Effector memory CD8-positive, alpha-beta T cell (primary cell): ENCODE measurements at places on chromosomes 12 and 14.

- no peak for DNase-seq
Observed at GRCh38 chr14:101462726-101463565, 98.3 kb upstream of the DIO3 start.

DNA sequence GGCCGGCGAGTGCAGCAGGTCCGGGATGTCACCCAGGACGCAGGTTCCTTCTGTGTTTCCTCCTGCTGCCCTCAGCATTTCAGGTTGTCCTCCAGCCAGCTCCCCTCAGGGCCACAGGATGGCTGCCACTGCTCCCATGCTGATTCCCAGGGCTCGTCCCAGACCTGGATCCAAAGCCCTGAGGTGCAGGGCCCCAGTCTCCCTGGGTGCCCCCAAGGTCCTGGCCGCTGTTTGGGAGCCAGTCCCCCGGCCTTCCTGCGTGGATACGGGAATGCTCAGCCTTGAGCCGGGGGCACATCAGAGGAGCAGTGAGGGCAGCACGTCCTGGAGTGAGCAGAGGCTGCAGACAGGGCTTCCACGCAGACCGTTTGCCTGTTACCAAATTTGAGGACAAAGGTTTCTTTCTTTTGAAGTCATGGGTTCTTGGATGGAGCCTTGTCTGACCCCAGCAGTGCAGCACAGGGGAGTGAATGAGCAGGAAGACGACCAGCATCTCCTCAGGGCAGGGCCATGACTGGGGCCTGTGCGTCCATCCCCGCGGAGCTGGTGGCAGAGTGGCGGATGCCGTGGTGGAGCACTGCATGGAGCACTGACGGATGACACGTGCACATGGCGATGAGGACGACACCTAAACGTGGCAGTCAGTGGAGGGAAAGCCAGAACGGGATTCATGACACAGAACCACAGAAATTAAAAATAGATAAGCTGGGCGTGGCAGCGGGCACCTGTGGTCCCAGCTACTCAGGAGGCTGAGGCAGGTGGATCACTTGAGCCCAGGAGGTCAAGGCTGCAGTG lies 12.5 kb upstream of the CACNA2D4 start:
- DNase-seq, result no peak

DNA sequence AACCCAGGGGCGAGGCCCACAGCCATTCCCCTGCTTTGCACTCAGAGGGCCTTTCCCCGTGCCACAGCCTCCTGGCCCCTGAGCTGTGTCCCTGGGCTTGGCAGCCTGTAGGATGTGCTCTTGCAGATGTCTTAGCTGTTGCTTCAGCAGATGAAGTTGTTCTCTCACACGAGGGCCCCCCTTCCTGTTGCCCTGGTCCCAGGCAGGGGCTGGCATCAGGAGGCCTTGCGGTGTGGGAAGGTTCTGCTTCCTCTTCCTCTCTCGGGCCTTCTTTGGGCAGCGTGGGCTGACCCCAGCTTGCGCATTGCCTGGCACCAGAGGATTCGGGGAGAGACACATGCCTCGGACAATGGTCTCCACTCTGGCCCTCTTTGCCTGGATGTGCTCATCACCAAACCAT lies 12.7 kb downstream of the PROX2 start:
- DNase-seq, result no peak

- DNase-seq, result no peak
Observed at GRCh38 chr14:96187216-96188031, 17.2 kb upstream of the BDKRB2 start.

DNA sequence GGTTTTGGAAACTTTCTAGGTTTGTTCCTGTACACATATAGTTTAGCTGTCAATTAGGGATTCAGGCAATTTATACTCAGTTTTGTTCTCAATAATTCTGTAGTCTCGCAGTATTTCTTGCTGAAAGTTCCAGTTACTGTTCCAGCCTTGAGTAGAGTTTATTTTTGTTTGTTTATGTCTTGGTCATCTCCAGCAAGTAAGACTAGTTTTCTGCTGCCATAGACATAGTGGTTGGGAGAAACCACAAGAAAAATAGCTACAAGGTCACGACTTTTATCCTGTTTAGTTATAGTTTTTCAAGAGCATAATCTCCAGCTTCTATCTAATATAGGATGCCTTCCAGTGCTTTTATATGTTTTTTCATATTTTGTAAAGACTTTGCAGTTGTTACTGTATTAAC lies 99.6 kb upstream of the FOXG1 start:
- no peak for DNase-seq

DNA sequence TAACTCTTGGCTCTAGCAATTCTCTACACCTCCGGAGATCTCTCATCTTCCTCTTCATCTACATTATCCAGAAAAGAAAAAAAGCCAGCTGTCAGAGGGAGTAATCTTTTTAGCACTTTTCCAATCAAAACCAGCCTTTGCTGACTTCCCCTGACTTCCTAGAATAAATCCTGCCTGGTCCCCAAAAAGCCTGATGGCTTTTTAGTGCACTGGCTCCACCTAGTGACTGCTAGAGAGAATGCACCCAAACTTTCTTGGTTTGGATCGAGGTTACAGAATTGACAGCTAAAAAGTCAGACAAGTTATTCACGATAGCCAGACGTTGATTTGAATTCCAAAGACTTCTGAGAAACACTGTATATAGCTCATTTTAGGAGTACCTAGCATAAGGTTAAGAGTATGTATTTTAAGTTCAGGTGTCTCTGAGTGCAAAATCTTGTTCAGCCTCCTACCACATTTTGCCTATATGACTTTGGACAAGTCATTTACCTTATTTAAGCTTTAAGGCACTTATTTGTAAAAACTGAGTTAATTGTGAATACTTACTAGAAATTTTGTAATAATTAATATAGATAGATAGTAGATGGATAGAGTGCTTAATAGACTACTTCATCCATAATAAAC lies 185.7 kb upstream of the GRIN2B start:
- DNase-seq, result peak; percentile 40

DNA sequence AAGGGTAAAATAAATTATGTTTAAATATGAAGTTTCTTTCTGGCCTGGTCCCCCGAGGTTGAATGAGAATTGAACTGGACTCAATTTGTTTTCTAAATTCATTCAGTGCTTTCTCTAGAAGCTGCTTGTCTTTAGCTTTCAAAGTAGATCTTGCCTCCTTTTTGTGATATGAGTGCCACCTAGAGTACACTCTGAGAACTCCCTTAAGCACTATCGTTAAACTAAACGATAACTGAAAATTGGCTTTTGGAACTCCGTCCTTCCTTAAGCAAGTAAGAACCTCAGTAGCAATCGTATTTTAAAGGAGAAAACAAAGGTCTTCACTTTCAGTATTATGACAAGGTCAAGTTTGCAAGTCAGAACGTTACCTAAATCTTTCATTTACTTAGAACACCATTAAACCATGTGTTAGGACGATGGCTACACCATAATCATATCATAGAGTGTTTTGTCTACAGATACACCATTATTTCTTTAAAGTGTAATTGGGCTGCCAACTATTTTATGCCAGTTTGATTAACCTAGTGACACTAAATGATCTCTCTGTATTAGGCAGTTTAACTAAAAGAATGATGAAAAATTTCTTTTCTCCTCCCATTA lies 364.8 kb downstream of the SNAPC1 start:
- peak; percentile 32 for DNase-seq

- DNase-seq, result no peak
Observed at GRCh38 chr14:95875831-95876760, 536 bp upstream of the TUNAR start.

- no peak for DNase-seq
Observed at GRCh38 chr12:92675092-92675865, 27.5 kb upstream of the PLEKHG7 start.

DNA sequence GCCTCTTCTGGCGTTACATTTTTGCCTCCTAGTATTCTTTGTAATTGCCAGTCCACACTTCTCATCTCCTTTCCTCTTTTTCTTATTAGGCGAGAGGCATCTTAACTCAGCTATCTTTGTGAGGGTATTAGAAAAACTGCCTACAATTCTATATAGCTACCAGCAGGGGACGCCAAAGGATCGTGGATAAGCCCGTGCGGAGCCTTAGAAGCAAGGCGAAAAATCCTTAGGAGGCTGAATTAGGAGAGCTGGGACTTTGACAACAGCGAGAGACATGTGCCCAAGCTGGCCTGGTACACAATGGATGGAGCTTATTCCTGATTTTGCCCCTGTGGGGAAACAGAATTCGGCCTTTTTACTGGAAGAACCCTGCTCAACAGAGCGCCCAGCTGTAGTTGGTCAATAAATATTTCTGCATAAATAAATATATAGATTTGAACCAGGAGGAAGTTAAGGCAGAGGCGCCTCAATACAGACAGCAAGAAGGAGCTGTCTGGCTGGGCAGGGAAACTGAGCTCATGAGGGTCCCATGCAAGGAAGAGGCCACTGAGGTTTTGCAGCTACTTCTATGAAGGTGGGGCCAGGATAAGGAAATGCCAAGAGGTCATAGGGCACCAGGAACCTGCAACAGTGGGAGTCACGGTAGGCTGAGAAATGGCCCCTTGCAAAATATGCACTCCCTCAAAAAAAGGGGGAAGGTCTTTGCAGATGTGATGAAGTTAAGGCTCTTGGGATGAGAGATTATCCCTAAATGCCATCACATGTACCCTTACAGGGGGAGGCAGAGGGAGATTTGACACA lies 14.6 kb upstream of the RBM19 start:
- no peak for DNase-seq

- DNase-seq, result no peak
Observed at GRCh38 chr14:52873694-52874093, 77.2 kb downstream of the FERMT2 start.

DNA sequence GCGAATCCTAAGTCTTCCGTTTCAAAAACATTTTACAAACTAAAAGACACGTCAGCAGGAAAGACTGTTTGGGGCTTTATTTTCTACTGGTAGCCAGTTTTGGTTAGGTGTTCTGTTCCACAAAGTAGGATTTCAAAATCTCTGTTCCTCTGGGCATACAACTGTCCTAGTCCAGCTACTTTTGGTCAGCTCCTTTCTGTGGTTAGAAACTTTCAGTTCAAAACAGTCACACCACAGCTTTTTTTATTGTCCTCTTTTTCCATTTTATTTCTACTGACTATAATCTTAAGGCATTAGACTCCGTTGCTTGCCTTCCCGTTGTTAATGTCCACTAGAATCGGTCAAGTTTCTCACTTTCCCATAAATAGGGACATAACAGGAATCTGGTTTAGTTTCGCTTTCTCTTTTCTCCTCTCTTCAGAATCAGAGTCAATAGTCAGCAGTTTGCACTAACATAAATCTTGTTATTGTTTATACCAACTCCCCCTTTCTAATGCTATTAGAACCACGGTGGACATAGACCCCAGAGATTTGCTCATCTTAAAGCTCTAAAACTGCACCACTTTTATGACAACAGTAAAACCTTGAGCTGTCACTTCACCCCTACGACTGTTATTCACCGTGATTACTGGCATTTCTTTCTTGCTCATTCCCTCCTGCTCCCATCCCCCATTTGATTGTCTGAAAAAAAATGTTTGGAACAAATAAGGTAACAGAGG lies 41.5 kb upstream of the NPAS3 start:
- DNase-seq, result no peak

DNA sequence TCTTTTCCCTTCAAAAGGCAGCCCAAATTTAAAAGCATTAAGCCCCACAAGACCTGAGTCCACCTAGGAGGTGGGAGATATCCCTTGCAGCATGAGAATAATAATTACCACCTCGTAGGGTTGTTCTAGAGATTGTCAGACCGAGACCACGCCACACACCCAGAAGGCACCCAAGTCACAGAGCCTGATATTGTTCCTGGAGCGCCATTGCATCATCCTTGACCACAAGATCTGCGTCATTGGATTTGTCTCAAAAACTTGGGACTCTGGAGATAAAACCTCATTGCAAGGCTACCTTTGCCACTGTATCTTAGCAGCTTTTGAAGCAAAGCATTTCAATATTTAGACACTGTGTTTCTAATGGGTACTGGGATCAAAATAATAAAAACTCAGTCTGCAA lies 29.4 kb upstream of the PPP2R5C start:
- no peak for DNase-seq

DNA sequence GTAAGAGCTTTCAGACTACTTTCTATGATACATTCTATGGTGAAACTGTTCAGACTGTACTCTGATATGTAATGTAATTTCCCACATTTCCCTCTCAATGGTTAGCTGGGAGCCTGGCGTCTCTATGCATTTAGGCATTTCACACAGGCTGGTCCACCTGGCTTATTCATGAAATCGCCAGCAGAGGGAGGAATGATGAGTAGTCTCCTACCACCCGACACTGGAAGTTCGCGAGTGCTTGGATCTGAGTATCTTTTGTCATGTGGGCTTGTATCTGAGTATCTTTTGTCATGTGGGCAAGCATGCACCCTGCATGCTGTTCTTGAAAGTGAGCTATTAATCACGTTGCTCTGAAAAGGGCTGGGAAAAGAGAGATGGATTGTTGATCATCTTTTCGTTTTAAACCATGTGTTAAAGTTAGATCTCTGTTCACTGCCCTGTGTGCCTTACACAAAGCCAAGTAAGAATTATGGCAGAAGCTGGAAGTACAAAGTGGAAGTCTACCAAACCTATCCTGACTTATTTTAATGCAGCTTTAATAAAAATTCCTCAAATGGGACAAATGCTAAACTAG lies 235.0 kb downstream of the ATP23 start:
- DNase-seq, result no peak

- no peak for DNase-seq
Observed at GRCh38 chr14:92386637-92387036, 63.7 kb downstream of the SLC24A4 start.

DNA sequence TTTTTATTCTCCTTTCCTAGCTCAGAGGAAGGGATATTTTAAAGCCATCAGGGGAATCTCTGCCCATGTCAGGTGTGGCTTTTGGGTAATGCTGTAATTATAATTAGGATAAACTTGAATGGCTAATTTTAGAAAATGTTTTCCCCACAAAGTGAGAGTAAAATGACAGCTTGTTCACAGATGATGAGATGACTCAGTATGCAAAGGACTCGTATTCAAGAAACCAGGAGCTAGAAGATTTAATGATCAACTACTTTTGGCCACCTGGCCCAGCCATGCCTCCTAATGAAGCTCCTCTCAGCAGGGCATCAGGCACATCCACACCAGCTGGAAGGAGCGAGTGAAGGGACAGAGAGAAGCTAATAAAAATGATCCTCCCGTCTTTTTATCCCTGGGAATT lies 29.0 kb upstream of the PLEKHG7 start:
- DNase-seq, result no peak

DNA sequence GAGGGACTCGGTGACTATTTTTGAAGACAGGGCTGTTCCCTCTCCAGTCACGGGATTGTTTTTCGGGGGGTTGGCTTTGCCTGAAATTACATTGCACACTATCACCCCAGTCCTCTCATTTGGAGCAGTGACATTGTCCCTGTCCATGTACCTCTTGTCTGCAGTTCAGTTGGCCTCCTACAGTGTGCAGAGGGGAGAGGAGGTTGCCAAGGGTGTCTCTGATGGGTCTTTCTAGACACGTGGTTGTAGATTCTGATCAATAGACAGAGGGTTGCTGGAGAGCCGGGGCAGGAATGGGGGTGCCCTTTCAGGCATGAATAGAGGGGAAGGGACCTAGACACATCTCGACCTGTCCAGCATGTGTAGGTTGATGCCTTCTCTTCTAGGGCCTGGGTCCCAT lies 1.2 kb downstream of the TMEM120B start:
- DNase-seq, result no peak

GRCh38 chr12:31521964-31522363 lies 69.0 kb downstream of the DENND5B start:
- DNase-seq, result no peak
